ENCODE measurements at places on chromosomes 3 and 15.
A peak's percentile ranks its signal among the peaks of the same experiment; 100 is the strongest.

GRCh38 chr15:99137877-99138276, 33.0 kb downstream of the SYNM start:
- DNase-seq, result no peak

DNA sequence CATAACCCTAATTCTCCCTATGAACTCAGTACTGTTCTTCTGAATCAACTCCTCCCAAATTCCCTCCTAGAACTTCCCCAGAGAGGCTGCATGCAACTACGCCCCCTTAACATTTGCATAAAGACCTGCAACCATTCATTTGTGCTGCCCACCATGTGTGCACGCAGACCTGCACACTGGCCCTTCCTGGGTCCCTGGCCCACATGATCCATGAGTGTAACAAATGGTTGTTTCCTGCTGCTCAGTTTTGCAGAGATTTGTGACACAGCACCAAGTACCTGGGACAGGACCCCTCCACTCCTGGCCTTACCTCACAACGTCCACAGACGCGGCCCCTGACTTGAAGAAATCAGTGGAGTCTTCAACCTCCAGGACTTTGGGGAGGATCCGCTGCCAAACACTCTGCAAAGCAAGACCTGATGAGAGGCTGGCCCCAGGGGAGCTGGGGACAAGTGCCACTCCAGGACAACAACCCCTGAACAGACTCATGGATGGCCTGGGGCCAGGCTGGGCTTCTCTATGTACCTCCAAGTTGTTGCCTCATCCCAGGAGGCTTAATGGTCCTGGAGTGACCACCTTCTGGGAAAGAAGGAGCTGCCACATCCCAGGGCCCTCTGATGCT, 33.8 kb downstream of the ALDH1L1 start:
- DNase-seq, result no peak

GRCh38 chr3:172002512-172003078, 36.8 kb upstream of the FNDC3B start:
- no peak for DNase-seq

DNA sequence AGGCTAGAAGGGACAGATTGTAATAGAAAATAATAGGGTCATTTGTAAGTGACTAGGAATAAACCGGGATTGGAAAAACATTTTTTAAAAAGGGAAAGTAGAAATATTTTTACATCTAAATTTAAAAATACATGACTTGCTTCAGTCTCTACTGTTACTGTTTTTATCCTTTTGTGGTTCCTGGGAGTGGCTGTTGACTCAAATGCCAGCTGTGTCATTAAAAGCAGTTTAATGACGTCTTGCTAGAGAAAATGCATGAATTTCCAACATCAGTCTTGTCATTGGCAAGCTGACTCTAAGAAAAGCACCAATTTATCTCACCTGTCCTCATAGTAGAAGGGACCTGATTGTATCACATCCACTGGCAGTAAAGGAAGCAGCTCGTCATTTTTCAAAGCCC, 16.7 kb upstream of the LCMT2 start:
- no peak for DNase-seq

DNA sequence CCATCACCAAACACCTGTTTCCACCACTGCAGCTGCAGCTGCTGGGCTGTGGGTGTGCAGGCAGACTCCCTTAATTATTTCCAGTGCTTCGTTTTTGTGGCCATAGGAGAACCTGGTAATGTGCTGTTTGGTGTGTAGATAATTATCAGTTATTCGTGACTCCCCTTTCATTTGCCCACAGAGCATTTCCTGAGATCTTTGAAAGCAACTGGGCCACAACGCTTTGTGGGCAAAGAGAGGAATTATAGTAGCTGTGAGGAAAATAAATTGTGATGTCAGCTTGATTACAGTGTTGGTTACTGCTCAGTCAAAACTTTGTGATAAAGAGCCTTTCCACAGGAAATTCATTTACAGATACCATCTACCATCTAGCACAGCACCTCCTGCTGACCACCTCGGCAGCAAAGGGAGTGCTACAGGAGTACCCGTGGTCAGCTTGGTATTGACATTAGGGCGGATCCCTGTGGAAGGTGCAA, 193.3 kb upstream of the SLCO3A1 start:
- DNase-seq, result peak; percentile 2

- DNase-seq, result no peak
These were observed 408.1 kb downstream of the WDR72 start for GRCh38 chr15:53351373-53351772.

- no peak for DNase-seq
These were observed 11.8 kb downstream of the ANKDD1A start for GRCh38 chr15:64923546-64923945.

DNA sequence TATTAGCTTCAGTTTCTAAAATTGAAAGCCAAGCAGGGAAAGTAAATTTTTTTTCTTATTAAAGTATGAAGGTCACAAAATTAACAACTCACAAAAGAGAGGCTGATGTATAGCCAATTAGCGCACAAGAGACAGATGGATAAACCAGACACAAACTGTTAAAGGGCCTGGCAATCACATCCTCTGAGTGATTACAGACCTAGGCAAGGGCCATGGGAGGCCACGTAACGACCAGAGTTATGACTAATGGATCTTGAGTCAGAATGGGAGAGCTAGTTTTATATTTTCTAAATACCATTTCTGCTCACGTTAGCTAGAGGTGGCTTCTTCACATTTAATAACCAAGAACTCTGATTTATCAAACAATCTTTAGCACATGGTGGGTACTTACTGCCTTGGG, 17.8 kb upstream of the SCAMP5 start:
- no peak for DNase-seq

DNA sequence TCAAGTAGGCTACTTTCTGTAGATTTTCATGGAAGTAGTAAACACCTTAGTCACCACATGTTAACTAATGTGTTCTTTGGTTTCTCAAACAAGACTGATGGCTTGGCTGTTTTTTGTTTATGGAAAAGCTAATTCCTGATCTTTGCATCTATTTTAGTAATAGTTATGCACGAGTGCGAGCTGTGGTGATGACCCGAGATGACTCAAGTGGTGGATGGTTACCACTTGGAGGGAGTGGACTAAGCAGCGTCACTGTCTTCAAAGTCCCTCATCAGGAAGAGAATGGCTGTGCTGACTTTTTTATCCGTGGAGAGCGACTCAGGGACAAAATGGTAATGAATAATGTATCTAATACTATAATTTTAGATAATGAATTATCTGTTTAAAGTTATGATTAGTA, 46.6 kb downstream of the SPRED1 start:
- no peak for DNase-seq

- no peak for DNase-seq
These were observed 309.8 kb upstream of the CTDSPL start for GRCh38 chr3:37551857-37552256.

DNA sequence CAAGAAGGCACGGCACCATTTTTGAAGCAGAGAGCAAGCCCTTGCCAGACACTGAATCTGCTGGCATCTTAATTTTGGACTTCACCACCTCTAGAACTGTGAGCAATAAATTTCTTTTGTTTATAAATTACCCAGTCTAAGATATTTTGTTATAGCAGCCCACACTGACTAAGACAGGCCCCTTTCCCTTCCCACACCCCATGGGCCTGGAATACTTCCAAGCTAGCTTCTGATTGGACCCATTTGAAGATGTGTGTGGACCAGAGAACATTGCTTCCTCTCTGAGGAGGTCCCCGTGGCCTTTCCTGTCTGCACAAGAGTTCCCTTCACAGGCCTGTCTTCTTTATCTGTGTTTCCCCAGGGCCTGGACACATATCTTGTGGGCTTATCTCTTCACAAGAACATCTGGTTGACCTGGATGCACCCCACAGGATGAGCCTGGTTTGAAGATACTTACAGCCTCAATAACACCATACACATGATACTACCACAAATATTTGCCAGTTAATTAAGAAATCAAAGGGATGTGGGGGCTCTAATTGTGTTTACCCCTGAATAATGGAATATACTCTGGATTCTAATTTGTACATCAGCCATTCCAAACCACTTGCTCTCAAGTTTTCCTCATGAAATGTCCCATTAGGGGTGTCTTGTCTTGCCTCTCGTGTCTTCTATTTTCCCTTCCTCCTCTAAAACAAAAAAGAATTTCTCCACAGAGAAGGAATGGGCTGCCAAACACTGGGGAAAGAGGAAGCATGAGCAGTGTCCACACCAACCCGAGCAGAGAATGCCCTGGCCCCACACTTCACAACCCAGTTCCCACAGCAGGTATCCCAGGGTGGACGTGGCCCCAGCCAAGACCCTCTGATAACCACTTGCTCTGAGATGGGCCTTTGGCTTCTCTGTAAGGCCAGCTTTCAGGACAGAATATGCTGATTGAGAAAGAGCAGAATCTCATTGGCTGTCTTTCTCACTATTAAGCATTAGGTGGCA, 42.5 kb downstream of the GLB1 start:
- no peak for DNase-seq

GRCh38 chr3:36803091-36803791, 38.9 kb upstream of the DCLK3 start:
- no peak for DNase-seq

DNA sequence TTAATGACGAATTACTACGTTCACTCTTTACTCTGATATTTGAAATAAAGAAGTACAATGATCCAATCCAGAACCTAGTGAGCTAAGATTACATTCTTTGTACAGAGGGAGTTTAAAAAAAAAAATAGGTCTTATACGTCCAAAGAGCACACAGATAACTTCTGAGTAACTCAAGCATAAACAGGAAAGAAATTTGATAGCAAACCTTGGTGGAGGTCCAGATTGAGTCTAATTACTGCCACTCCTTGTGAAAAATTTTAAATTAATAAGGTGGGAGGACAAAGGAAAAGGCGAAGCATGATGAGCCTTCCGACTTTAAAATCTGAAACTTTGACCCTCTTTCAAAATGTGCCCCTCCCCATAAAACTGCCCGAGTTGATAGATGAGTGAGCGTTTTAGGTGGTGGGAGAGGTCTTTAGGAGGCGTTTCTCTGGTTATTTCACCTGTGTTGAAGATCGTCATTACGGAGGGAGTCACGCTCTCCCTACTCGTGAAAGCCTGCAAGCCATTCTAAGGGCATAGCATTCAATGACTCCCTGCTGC, 127.0 kb upstream of the ROBO2 start:
- DNase-seq, result no peak

DNA sequence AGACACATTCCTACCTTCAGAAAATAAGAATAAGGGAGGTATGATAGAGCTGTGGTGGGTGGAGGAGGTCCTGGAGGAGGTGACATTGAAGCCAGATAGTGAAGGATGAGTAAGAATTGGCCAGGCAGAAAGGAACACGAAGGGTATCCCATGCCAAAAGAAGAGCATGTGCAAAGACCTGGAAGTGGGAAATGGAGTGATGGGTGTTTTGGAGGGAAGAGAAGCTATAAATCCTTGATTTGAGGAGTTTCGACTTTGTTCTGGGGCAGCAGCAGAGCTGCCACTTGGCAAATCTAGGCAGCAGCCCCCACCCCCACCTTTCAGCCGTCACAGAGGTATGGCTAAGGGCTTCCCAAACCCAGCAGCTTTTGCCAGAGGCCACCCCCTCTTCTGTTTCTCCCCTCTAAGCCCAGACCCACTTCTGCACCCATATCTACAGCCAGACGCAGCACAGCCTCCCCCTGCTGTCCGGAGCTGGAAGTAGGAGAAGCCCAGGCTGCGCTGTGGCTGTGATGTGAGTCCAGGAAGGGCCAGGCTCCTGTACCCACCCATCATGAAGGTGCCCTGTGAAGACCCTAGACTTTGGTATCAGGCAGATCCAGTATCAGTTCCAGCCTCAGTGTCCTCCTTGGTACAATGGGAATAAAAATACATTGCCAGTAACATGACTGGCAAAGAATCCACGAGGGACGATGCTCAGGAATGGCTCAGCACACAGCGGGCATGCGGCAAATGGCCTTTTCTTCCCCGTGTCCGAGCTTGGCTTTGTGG, 188.7 kb upstream of the LINGO1 start:
- DNase-seq, result no peak

GRCh38 chr3:101842245-101842934, 6.9 kb upstream of the NFKBIZ start:
- DNase-seq, result no peak

- no peak for DNase-seq
These were observed 68.4 kb upstream of the MFGE8 start for GRCh38 chr15:88981244-88982215.

DNA sequence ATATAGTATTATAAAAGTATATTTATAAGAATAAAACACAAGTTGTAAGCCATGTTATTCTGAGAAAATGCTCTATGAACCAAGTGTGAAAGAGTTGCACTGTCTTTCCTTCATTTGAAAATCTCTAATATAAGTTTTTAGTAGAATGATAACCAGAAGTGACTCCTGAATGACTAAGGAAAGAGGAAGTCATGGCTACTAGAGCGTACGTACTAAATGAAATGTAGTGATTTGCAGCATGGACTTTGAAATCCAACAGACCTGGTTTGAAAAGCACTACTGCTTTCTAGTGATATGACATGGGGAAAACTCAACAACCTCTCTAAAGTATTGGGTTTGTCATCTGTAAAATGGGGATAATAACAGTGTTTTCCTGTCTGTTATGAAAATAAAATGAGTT, 10.3 kb upstream of the DNAJC13 start:
- DNase-seq, result no peak

DNA sequence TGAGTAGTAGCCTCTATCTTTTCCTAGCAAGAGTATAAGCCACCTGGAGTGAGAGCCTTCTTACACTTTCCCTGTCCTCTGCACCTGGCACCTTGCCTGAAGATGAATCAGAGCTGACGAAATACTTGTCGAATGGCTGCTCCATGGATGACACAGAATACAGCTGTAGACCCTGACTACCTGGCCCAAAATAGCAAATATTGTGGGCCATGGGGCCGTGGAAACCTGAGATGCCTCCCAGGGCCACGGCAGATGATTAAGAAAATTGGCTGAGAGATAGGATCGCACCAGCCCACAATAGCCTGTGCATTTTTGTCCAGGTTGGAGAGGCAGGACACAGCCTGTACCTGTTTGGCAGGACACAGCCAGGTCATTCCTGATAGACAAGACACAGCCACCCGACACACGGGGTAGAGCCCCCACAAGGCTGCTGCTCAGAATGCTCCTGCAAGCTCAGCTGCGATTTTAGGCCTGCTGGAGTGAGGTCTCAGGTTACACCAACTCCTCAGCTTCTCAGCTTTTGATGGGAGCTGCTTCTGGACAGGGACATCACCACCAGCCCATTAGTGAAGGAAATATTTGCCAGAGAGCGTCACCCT, 22.9 kb upstream of the TPM1 start:
- no peak for DNase-seq

DNA sequence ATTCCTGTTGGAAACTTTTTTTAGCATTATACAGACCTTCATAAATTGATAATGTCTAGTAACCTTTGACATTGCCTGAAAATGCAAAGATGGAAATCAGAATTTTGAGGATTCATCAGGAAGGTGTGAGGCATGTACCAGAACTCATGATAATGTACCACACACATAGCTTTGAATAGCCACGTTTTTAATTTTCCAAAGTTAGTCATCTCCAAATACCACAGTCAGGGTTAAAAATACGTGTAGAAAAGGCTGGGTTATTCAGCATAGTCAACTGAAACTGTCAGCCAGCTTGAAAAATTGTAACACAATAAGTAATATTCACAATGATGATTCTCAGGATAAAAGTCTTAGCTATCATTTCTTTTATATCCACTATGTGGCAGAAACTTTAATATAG, 102.0 kb upstream of the THRB start:
- DNase-seq, result no peak

All from CD4-positive, alpha-beta T cell treated with Interleukin-1 beta for 1 hour (primary cell).